ENCODE measurements at places on chromosomes 5 and 9.

DNA sequence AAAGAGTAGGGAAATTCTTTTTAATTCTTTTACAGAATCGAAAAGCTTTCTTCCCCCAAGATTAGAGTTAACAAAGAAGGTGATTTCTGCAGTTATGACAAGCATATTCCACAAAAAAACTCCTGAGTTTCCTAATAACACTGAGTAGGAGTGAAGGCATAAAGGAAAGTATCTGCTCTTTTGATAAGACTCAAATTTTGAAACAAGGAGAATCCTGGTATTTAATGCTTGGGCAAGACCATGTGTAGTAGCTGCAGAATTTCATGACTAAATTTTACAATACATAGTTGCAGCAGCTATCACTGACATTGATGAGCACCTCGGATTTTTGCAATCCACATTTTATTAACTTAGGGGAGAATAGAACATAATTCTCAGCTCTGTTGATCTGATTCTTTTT, 92.6 kb downstream of the MARCHF3 start:
- DNase-seq: no peak

DNA sequence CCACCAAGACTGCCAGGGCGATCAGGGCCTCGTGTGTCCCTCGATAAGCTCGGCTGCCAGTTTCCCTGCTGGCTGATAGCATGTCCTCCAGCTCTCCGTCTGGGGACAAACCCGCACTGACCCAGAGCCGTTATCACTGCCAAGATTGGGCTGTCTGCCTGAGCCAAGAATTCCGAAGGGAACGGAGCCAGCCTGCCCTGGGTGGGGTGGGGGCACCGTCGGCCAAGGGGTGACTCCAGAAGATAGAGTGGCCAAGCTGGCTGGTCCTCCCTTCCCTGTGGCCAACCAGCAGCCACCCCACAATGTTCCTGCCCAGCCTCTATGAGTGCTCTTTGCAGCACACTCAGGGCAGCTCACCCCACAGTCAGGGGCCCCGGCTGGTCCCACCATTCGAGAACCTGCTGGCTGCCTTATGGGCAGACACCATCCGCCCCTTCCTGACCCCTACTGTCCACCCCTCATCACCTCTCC, 29.4 kb downstream of the HRH2 start:
- DNase-seq: no peak

DNA sequence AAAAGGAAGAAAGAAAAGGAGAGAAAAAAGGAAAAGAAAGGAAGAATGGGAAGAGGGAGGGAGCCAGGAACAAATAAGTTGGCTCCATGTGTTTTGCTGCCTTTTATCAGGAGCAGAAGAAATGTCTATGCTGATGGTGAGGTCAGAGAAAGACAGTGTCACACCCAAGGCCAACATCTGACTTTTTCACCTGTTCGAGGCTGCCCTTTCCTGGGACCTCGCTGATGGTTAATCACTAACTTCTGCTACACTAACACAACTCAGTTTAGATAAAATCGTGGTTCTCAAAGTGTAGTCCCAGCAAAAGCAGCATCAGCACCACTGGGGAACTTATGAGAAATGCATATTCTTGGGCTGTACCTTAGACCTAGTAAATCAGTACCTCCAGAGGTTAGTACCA, 88.2 kb upstream of the FER start:
- DNase-seq: no peak

- DNase-seq: no peak
Measured at GRCh38 chr9:117464941-117465616, 50.2 kb upstream of the ASTN2 start.

- no peak for DNase-seq
Measured at GRCh38 chr9:123614306-123615263, 258.6 kb downstream of the CRB2 start.

GRCh38 chr5:99605904-99606303, 677.1 kb upstream of the CHD1 start:
- DNase-seq: no peak

GRCh38 chr5:59002162-59002825, 419.4 kb downstream of the RAB3C start:
- DNase-seq: no peak

DNA sequence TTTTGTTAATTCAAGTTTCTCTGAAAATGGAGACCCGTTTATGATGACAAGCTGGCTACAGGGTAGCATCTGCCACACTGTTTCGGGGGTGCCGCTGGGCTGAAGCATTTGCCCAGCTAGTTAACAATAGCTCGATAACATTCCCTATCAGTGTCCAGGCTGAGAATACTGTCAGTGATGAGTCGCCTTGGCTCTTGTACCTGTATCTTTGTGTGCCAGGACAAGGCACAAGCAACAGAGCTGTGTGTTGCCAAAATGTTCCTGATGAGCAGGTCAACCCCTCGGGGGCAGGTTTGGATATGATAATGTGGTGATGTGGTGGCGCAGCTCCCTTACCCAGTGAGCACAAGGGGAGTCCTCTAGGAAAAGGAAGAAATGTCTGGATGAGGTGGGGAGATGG, 7.0 kb downstream of the TGFBI start:
- no peak for DNase-seq

DNA sequence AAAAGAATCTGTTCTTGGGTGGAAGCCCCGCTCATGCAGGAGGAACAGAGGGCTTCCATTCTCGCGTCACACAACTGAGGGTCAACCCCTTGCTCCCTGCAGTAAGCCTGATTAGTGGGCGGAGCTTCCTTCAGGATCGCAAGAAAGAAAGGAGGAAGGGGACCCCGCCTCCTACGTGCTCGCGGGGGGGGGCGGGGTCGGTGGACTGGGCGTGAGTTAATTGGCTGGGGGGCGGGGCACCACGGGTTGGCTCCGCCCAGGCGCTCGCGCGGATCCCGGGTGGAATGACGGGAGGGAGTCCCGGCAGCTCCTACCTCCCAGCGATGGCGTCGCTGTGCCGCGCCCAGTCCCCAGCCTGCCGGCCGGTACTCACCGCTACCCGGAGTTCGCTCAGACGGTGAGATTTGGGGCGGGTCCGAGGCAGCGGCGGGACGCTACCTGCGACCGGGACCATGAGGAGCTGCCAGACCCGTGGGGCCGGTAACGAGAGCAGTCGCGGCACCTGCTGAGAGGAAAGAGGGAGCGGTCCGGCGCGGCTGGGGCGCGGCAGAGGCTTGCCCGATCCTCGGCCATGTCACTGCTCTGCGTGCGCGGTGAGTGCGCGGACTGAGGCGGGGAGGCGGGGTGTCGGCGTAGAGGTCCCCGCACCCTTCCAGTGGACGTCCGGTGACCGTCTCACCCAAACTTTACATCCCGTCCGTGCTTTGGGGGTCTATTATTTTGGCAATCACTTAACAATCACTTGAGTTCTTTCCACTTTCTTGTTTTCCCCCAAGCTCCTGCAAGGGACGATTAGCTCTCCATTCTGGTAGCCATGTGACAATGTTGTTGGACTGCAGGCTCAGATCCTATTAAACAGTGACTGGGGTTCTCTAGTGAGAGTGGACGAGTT, at the start of gene UNC13B:
Gene UNC13B, plus strand, starts transcription at position 297 of the 892 bp plus-strand sequence. Its CDS starts 275 bp downstream, at position 572.
- DNase-seq: peak; percentile 80

DNA sequence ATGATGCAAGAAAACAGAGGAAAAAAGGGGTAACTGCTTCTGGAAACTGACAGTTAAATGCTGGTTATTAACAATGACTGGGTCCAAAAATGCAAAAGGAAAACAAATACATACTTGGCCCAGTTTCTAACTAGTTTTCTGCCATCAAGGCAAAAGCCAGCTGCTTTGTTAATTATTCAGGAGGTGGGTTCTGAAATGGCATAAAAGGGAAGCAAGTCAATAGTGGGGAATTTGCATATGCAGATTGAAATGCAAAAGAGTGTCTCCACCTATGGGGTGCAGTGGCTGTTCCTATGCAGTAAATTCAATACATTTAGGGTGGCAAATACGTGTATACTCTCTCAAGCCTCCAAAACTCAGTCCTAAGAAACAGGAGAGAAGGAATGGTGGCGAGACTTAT, 33.4 kb downstream of the BARHL1 start:
- no peak for DNase-seq
